ENCODE measurements at places on chromosomes 13 and 19.

DNA sequence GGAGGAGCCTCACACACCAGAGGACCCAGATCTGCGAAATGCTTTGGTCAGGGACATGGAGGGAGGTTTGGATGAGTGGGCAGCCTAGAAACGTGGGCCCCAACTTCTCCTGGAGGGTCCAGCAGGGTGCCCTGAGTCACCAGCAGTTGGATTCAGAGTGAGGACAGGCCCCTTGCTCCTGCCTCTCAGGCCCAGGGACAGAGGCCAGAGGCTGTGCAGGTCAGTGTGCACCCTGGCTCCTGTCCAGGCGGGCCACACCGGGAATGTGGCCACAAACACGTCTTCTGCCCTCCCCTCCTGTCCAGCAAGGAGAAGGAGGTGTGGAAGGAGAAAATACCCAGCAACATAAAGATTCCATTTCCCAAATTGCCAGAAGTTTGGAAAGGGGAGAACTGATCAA lies 19.4 kb downstream of the IRS2 start:
- no peak for DNase-seq

DNA sequence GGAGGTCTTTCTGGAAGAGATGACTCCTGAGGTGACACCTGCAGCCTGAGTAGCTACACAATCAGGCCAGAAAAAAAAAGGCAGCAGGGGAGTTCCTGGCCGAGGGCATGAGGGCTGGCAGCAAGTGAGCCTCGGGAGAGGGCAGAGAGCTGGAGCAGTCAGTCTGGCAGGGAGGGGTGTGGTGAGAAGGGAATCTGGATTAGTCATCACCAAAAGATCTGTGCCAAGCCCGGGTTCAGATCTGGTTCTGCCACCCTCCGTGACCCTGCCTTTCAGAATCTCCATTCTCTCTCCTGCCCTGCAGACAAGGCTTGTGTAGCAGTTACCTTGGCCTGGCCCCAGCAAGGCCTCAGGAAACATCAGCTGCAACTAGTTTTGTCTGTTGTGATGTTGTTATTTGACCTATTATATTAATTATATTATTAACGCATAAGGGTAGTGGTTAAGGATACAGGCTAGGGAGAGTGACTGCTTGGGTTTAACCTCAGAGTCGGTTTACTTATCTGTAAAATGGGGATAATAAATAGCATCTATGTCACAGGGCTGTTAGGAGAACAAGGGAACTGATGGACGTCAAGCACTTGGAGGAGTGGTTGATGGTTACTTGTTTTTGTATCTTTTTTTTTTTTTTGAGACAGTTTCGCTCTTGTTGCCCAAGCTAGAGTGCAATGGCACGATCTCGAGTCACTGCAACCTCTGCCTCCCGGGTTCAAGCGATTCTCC lies 2.7 kb upstream of the CAPNS1 start:
- DNase-seq = no peak

- DNase-seq = no peak
Measured at GRCh38 chr13:40644838-40645604, 21.4 kb downstream of the FOXO1 start.

GRCh38 chr13:20426766-20427448 lies 98.8 kb downstream of the CRYL1 start:
- no peak for DNase-seq

DNA sequence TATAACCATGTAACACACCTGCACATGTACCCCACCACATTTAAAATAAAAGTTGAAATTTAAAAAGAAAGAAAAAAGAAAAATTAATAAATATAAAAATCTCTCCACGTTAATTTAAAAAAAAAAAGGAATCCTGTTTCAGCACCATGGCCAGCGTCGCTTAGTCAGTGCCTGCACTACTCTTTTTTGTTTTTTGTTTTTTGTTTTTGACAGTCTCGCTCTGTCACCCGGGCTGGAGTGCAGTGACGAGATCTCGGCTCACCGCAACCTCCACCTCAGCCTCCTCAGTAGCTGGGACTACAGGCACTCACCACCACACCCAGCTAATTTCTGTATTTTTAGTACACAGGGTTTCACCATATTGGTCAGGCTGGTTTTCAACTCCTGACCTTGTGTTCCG lies 835.9 kb downstream of the UQCRFS1 start:
- DNase-seq = no peak

- DNase-seq = no peak
Measured at GRCh38 chr19:48945817-48946216, 8.9 kb upstream of the BAX start.

DNA sequence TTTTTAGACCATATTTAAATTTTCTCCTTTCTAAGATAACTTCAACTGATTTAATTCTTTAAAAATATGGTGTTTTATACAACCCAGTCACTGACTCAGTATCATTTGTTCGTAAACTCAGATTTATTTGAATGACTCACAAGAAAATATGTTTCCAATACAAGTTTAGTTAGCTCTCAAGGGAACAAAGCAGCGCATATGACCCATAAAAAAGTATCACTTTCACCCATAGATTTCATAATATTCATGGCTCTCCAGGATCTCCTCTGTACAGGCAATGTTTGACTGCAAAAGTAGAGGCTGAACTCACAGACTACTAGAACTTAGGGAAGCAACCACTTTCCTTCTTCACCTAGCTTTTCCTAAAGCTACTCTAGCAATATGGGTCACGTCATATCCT lies 405.6 kb upstream of the PCDH9 start:
- DNase-seq = no peak

DNA sequence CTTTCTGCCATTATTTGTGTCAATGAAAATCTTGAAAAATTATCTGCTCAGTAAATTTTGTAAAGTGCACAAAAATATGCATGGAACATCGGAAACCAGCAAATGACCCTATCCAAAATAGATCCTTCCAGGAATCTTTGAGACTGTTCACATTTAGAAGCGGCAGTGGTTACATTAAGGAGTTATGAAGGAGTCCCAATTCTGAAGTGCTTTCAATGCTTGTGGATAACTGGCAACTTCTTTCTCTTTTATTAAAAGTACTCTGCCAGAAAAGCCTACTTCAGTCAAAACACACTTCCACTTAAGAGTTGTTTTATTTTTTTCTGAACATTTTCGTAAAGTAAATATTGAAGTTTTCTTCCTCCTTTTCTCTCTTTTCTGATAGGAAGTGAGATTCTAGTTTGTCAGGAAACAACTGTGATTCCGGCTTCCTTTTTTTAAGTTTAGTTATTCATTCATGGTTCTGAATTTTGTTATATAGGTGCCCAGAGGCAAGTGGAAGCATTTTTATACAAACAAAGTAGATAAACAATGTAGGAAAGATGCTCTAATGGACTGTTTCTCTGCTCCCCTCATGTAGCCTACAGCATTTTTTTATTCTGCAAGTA lies 83.5 kb downstream of the PCDH9 start:
- no peak for DNase-seq

- no peak for DNase-seq
Measured at GRCh38 chr13:37648609-37649008, 50.0 kb upstream of the POSTN start.

GRCh38 chr13:93398167-93399035 lies 171.8 kb downstream of the GPC6 start:
- DNase-seq = no peak

DNA sequence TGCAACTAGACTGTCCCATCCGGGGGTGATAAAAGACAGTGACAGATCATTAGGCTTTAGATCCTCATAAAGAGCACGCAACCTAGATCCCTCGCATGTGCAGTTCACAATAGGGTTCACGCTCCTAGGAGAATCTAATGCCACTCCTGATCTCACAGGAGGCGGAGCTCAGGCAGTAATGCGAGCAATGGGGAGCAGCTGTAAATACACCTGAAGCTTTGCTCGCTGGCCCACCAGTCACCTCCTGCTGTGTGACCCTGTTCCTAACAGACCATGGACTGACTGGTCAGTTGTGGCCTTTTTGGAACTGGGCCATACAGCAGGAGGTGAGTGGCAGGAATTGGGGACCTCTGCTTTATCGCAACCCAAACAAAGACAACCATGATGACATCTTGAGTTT lies 173.2 kb downstream of the DLEU7 start:
- no peak for DNase-seq

DNA sequence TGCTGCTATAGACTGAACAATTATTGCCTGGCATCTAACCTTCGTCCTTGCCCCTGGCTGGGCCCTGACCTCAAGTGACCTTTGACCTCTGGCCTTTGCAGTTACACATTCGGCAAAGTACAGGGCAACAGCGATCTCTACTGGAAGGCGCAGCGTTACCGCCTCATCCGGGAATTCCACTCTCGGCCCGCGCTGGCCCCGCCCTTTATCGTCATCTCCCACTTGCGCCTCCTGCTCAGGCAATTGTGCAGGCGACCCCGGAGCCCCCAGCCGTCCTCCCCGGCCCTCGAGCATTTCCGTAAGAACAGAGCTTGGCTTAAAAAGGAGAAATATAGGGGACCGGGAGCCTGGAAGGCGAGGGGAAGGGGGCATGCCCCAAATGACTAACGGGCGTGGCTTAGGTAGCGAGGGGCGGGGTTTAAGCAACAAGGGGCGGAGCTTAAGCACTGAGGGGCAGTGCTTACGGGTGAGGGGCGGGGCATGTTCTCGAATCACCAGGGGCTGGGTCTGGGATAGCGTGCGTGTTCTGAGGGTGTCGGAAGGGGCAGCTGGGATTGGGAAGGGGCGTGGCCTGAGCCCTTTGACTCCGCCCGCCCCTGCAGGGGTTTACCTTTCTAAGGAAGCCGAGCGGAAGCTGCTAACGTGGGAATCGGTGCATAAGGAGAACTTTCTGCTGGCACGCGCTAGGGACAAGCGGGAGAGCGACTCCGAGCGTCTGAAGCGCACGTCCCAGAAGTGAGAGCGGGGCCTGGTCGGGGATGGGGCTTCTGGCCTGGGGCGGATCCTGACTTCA lies 52.7 kb downstream of the TRPM4 start:
- DNase-seq = no peak

DNA sequence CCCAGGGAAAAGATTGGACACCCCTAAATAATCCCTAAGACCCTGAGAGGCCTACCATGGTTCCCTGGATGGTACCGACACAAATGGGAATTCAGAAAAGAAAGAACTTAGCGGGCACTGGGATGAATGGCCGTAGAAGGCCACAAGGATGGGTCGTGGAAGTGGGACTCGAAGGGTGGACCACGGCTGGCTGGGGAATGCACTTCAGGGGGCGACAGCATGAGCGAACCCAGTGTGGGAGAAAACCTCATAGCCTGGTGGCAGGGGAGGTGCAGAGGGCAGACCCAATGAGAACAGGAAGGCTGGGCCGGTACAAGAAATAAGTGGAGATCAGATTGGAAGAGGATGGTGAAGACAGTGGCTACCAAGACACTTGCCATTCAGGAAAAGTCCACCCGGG lies 28.7 kb downstream of the LATS2 start:
- DNase-seq = no peak

GRCh38 chr13:48561466-48562235 lies 28.8 kb upstream of the RCBTB2 start:
- no peak for DNase-seq

DNA sequence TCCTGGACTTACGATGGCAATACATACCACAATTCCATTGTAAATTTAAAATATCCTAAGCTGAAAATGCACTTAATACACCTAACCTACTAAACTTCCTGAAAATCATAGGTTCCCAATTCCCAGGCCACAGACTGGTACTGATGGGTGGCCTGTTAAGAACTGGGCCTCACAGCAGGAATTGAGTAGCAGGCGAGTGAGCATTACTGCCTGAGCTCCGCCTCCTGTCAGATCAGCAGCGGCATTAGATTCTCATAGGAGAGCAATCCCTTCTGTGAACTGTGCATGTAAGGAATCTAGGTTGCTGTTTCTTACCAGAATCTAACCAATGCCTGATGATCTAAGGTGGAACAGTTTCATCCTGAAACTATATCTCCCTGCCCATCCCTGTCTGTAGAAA lies 1670.2 kb upstream of the PCDH20 start:
- DNase-seq = no peak

- DNase-seq = no peak
Measured at GRCh38 chr19:31181535-31181934, 167.7 kb downstream of the TSHZ3 start.

GRCh38 chr13:51262501-51263211 lies 40.5 kb downstream of the FAM124A start:
- no peak for DNase-seq

- no peak for DNase-seq
Measured at GRCh38 chr13:60945396-60945795, 470.3 kb downstream of the PCDH20 start.

- no peak for DNase-seq
Measured at GRCh38 chr13:24997367-24997967, 98.5 kb upstream of the PABPC3 start.

DNA sequence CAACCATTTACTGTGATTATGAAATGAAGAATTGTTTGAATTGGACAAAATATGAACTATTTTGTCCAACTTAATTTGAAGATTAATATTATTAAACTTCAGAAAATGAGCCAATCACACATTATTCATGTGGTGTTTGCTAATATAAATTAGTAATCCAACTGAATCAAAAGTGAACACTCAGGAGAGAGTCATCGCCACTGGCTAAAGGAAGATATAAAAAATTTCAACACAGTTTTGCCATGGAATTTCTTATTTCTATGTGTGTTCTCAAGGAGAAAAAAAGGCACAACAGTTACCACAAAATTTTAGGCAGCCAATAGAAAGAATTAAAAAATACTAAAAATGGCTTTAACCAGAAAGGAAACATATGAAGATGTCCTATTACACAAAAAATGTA lies 2683.8 kb downstream of the PCDH9 start:
- no peak for DNase-seq

DNA sequence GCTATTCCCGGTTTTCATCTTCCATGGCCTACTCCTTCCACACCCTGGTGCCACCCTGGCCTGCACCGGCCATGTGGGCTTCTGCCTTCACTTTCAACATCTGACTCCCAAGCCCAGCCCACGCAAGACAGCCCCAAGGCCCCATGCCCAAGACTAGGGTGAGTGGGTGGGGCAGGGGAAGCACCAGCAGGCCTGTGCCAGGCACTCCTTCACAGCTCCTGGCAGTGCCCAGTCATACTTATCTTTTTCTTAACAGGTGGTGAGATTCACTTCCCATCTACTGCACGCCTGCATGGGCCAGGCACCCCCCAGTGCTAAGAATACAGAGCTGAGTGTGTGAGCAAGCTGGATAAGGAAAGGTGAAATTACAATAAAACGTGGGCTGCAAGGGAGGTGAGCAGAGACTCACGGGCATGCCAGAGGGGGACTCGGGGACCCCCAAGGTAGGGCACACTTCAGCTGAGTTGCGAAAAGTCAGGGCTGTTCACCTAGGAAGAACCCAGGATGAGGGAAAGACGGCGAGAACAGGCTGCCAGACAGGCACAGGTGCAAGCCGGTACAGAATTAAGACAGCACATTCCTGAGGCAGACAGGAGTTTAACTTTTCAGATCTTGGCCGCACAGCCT lies 55.7 kb downstream of the COL4A1 start:
- no peak for DNase-seq
